ENCODE measurements at places on chromosomes 1 and 21.
A peak's percentile ranks its signal among the peaks of the same experiment; 100 is the strongest.

- peak; percentile 89 for DNase-seq
These were observed 19.7 kb upstream of the RBBP5 start for GRCh38 chr1:205141236-205142101.

GRCh38 chr21:17514124-17514845 is 1.4 kb downstream of the CXADR start:
- DNase-seq: no peak

- no peak for DNase-seq
These were observed 37.2 kb upstream of the CRNN start for GRCh38 chr1:152451254-152451653.

- no peak for DNase-seq
These were observed 7.7 kb downstream of the GALNT2 start for GRCh38 chr1:230074762-230075161.

DNA sequence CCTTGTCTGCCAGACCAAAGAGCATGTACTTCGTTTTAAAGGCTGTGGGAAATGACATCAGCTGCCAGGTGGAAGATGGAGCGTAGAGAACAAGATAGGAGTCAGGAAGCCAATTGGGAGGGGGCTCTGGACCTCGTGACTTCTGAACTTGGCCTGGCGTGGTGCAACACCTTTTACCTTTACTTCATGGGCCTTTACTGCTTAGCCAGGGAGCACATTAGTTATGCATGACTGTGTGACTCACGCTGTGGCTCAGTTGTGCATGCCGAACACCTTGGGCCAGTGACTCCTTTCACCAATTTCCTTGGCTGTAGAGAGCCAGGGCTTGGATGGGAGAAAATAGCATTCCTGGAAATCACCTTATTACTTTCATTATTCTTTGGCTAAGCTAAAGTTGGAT is 7.2 kb downstream of the XCL1 start:
- DNase-seq: peak; percentile 10

DNA sequence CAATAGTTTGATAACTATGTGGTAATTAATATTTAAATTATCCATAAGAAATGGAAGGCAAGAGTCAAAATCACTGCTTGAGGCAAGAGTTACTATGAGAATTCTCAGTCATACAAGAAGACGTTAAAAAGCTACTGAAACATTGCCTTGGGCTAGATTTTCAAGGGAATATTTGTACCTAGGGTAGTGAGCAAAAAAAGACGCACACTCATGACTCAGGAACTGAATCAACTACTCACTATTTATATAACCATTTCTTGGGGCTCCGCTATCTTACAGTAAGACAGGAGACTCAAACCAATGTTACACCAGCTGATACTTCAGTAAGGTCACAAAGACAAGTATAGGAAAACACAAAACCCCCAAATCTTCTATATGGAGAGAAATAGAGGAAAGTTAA is 151.5 kb upstream of the RNPC3 start:
- no peak for DNase-seq

- DNase-seq: no peak
These were observed 52.2 kb upstream of the CNTN2 start for GRCh38 chr1:204990721-204991341.
